ENCODE measurements at places on chromosomes 3 and 15. TPM values are rescaled to one million over a fixed set of nuclear protein-coding genes. Genes with fewer than 3 reads are reported as not detected.

The GLDN gene
- total RNA-seq: not detected

The FAM107A gene
- total RNA-seq: not detected

The RPP25 gene
- 3.8 TPM for total RNA-seq

The HESX1 gene
- 0.90 TPM for total RNA-seq

The PLCH1 gene
- 0.12 TPM for total RNA-seq

DNA sequence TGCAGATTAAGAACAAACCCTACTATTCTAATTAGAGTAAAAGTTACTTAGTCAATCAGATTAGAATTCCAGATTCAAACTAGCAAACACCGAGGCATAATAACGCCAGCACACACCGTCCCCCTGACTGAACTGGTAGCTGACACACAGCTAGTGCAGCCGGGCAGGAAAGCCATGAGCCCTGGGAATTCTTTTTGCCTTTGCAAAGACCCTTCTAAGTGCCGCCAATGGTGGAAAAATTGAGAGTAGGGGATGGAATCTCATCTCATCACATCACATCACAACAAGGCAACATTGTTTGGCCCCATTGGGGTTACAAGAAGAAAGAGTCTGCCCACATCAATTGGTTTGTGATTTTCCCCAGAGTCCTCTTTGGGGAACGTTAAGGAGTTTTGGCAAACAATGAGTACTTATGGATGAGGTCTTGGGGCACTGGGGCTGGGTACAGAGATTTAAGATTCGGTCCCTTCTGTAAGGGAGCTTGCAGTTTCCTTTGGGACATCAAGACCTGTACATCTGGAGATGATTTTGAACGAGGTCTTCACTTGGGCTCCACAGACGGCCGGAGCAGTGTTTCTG, 120.4 kb upstream of the MEF2A start:
- DNase-seq: no peak
- no peaks in the 10 kb centered on the region for H3K36me3 ChIP-seq
- H3K4me1 ChIP-seq: peaks cover 32% of the 10 kb centered on the region
- no peak overlapping the region for H3K4me3 ChIP-seq
- H3K27ac ChIP-seq: no peak overlapping the region

DNA sequence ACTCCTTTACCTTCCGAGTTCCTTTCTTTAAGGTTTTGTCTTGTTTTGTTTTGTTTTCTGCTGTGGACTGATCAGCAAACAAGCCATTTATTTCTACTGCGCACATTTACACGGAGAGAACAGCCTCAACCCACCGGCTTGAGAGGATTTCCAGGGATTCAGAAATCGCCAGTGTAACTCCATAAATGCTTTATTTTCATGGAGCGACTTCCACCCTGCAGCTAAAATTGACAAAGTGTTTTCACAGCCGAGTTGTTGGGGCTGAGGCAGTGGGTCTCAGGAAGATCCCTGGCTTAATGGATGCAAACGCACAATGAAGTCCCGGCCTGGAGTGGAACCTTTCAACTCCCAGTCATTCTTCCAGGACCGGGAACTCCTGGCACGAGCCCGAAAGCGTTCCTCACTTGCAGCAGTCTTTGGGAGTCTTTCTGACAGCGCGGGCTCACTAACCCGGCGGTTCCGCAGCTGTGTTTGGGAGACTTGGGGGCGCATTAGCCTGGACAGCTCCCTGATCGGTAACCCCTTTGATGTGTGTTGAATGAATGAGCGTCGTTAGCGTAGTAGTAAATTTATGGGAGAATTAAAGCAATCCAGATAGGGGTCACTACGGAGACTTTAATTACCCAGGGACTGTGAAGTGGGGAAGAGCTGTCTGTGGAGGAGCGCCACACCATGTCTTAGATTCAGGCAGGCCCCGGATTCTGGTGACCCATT, 785 bp upstream of the MYRIP start:
- DNase-seq: no peak
- H3K27me3 ChIP-seq: peaks cover 45% of the 10 kb centered on the region
- H3K4me3 ChIP-seq: peak overlapping the region; percentile 34

The ANKRD63 gene
- total RNA-seq: not detected

The CEP152 gene
- 39.4 TPM for total RNA-seq
